ENCODE measurements at places on chromosomes 3 and 15.

- no peaks in the 10 kb centered on the region for H3K4me1 ChIP-seq
- no peaks in the 10 kb centered on the region for H3K27me3 ChIP-seq
- H3K27ac ChIP-seq, result no peak overlapping the region
Measured at GRCh38 chr3:7813365-7813764, 688.3 kb upstream of the LMCD1 start.

DNA sequence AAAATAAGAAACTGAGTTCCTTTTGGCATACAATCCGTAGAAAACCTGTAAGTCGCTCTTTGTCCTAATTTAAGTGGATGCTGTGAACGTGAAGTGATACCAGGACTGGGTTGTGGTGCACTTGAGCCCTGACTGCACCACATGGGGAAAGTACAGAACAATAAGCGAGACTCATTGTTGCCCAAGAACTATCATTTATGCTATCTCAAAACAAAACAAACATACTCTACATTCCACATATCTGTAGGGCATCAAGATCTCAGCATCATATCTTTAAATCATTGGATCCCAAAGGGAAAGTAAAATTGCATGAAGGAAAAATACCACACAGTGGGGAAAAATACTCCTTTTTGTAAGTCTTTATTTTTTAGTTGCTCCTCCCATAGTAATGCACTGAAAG lies 580.3 kb downstream of the MECOM start:
- no peak for DNase-seq
- no peaks in the 10 kb centered on the region for H3K27me3 ChIP-seq
- H3K4me3 ChIP-seq, result no peak overlapping the region

GRCh38 chr3:37667335-37667734 lies 194.3 kb upstream of the CTDSPL start:
- no peaks in the 10 kb centered on the region for H3K36me3 ChIP-seq
- no peak overlapping the region for H3K4me3 ChIP-seq
- no peaks in the 10 kb centered on the region for H3K4me1 ChIP-seq
- peaks cover 3% of the 10 kb centered on the region for H3K27me3 ChIP-seq

DNA sequence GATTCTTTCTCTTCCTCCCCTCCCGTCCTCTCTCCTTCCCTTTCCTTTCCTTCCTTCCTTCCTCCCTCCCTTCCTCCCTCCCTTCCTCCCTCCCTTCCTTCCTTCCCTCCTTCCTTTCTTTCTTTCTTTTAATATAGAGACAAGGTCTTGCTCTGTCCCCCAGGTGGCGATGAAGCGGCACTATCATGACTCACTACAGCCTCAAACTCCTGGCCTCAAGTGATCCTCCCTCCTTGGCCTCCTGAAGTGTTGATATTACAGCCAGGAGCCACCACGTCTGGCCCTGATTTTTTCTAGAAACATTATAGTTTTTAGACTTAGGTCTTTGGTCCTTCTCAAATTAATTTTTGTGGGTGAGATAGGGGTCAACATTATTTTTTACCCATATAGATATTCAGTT lies 15.5 kb downstream of the GRM2 start:
- no peak overlapping the region for H3K4me3 ChIP-seq
- peaks cover 36% of the 10 kb centered on the region for H3K4me1 ChIP-seq
- no peak overlapping the region for H3K27ac ChIP-seq
- no peaks in the 10 kb centered on the region for H3K36me3 ChIP-seq
- DNase-seq, result no peak

- DNase-seq, result no peak
- no peaks in the 10 kb centered on the region for H3K36me3 ChIP-seq
Measured at GRCh38 chr15:45555934-45556608, 31.1 kb upstream of the BLOC1S6 start.

GRCh38 chr15:72685925-72686794 lies at the start of the genes BBS4 and HIGD2B:
BBS4 (plus strand) TSS chr15:72686207; CDS start chr15:72686228, 21 bp downstream.
HIGD2B (minus strand) TSS chr15:72686182; CDS start chr15:72676374, 9,808 bp downstream.
- H3K27ac ChIP-seq, result peak within 1 kb of the TSS; percentile 95
- DNase-seq, result peak; percentile 82
- H3K4me3 ChIP-seq, result peak within 1 kb of the TSS; percentile 95
- no peaks in the 10 kb centered on the region for H3K36me3 ChIP-seq
- no peaks in the 10 kb centered on the region for H3K27me3 ChIP-seq

- peaks cover 13% of the 10 kb centered on the region for H3K4me1 ChIP-seq
- DNase-seq, result no peak
- H3K27ac ChIP-seq, result no peak overlapping the region
- no peak overlapping the region for H3K4me3 ChIP-seq
- no peaks in the 10 kb centered on the region for H3K36me3 ChIP-seq
- H3K27me3 ChIP-seq, result no peaks in the 10 kb centered on the region
Measured at GRCh38 chr3:144032531-144033239, 61.1 kb downstream of the DIPK2A start.

GRCh38 chr3:152539191-152539764 lies 270.5 kb downstream of the MBNL1 start:
- no peaks in the 10 kb centered on the region for H3K4me1 ChIP-seq
- peaks cover 25% of the 10 kb centered on the region for H3K27me3 ChIP-seq
- no peak overlapping the region for H3K4me3 ChIP-seq
- H3K27ac ChIP-seq, result no peak overlapping the region

Data from naive thymus-derived CD8-positive, alpha-beta T cell (primary cell).